ENCODE measurements at places on chromosomes 11 and 22.
A peak's percentile ranks its signal among the peaks of the same experiment; 100 is the strongest.

GRCh38 chr22:31497148-31497938 lies 1.0 kb downstream of the SFI1 start:
- H3K4me3 ChIP-seq: peak overlapping the region; percentile 80
- H3K27me3 ChIP-seq: no peaks in the 10 kb centered on the region
- peaks cover 9% of the 10 kb centered on the region for H3K36me3 ChIP-seq
- peaks cover 39% of the 10 kb centered on the region for H3K4me1 ChIP-seq
- DNase-seq: no peak
- H3K27ac ChIP-seq: no peak overlapping the region

DNA sequence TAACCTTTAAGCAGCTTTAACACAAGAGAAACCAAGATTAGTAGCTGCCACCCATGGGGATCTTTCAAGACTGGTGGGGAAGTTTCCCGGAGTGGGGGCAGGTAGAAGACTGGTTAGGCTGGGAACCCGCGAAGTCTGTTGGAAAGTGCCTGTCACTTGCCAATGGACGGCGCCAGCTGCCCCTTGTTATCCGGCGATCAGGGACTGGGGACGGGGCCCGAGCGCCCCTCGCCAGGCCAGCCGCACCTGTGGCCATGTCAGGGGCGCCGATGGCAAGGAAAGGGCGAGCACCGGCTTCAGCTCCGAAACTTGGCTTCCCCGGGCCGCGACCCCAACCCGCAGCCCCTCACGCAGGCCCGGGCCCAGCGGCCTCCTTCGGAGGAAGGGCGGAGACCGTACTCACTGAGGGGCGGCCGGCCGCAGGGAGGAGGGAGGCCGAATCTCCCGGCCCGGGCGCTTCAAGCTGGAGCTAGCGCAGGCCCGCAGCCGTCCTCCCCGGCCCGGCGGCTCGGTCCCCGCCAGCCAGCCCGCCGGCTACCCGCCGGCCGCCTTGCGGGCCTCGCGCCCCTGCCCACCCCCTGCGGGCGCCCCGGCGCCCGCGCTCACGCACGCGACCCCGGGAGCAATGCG lies 539 bp downstream of the EIF4ENIF1 start:
- peak overlapping the region; percentile 91 for H3K4me3 ChIP-seq
- peak; percentile 36 for DNase-seq

DNA sequence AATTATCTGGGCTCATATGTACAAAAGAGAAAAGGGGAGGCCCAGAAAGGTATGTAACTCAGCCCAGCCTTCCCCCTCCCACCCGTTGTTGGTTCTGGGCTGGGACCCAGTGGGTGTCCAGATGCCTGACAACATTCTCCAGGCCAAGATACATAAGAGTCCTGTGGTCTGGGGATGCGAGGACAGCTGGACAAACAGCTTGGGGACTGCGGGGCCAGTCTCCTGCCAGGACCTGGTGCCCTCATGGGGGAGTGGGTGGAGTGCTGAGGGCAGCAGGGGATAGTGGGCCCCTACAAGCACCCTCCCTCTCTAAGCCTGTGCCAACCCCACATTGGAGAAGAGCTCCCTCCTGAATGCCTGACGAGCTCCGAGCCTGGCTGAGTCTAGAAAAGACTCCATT lies 3.5 kb upstream of the SLC22A6 start:
- H3K27me3 ChIP-seq: no peaks in the 10 kb centered on the region
- DNase-seq: no peak
- H3K4me1 ChIP-seq: no peaks in the 10 kb centered on the region
- no peak overlapping the region for H3K27ac ChIP-seq

GRCh38 chr11:92753161-92753560 lies 216.3 kb upstream of the MTNR1B start:
- H3K27me3 ChIP-seq: peaks cover 5% of the 10 kb centered on the region
- no peak overlapping the region for H3K27ac ChIP-seq
- no peaks in the 10 kb centered on the region for H3K36me3 ChIP-seq
- H3K4me1 ChIP-seq: no peaks in the 10 kb centered on the region

- H3K36me3 ChIP-seq: peaks cover 65% of the 10 kb centered on the region
- no peaks in the 10 kb centered on the region for H3K27me3 ChIP-seq
- no peaks in the 10 kb centered on the region for H3K4me1 ChIP-seq
- DNase-seq: no peak
- no peak overlapping the region for H3K27ac ChIP-seq
Measured at GRCh38 chr11:11370255-11370961, 17.4 kb upstream of the CSNK2A3 start.

GRCh38 chr22:36430863-36431262 lies 43.1 kb upstream of the MYH9 start:
- H3K4me3 ChIP-seq: no peak overlapping the region
- H3K27me3 ChIP-seq: no peaks in the 10 kb centered on the region
- H3K36me3 ChIP-seq: no peaks in the 10 kb centered on the region
- DNase-seq: no peak

DNA sequence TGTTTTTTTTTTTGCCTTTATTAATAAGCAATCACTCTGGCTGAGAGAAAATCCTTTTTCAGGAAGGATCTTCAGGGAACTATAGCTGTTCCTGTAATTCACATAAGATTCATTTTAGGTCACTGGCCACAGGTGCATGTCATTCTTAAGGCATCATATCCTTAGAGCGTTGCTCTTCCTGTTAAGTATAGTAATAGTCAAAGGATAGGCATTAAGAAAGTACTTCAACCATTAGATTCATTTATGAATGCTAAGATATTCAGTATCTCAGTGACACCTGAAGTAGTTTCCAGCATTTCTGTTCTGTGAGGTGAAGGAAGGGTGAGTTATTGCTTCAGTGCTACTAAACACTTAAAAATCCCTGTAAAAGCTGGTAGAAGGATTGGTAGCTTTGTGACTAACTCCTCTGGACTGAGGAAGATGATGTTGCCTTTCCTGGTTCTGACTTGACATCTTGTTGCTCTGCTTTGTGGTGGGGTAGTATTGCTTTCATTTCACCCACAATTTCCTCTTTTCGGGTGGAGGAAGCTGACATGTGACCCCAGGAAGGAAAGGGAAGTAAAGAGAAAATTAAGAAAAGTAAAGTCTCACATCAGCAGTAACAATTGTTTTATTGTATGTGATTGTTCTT lies 34.7 kb downstream of the RNF169 start:
- peaks cover 37% of the 10 kb centered on the region for H3K4me1 ChIP-seq
- no peaks in the 10 kb centered on the region for H3K27me3 ChIP-seq
- DNase-seq: no peak
- H3K4me3 ChIP-seq: no peak overlapping the region

DNA sequence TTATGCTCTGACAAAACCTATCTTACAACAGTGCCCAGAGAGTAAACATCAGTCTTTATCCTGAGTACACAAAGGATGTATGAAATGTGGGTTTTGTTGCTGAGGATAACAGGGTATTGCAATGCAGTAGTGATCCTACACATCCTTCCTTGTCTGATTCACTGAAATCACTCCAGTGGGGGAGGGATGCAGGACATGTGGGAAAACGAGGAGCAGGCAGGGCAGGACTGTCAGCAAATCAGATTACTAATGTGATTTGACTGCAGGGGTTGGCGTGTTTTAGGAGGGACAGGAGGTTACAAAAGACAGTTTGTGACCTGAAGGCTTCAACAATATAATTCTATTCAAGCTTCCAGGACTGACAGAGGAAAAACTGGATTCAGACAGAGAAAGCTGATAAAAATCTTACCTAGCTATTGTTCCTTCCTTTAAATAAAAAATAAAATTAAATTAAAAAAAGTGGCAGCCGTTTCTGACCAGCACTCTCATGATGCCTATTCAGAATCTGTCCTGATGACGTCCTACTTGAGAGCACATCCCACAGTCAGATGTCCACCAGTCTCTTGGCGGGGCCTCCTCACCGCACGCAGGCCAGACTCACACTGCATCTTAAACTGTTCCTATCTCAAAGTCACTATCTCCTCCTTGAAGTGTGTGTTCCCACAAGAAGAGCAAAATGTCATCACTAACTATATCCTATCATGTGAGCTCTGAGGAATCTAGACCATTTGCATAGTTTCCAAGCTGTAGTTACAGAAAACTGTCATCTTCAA lies 50.6 kb upstream of the MN1 start:
- H3K4me1 ChIP-seq: peaks cover 48% of the 10 kb centered on the region
- H3K36me3 ChIP-seq: peaks cover 59% of the 10 kb centered on the region
- no peaks in the 10 kb centered on the region for H3K27me3 ChIP-seq
- DNase-seq: no peak

DNA sequence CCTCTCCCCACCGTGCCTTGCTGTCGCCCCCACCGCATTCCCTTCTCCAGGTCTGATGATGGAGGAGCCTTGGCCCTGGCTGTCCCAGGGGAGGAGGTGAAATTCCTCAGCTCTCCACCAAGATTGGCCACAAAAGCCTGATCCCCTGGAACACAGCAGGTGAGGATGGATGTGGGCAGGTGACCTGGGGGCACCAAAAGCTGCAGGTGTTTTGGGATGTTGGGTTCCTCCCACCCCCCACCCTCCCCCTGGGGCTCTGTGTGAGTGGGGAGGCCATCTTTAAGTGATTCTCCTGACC lies 639 bp downstream of the TRIOBP start:
- peaks cover 21% of the 10 kb centered on the region for H3K36me3 ChIP-seq
- DNase-seq: no peak
- peaks cover 18% of the 10 kb centered on the region for H3K4me1 ChIP-seq
- H3K27ac ChIP-seq: no peak overlapping the region

DNA sequence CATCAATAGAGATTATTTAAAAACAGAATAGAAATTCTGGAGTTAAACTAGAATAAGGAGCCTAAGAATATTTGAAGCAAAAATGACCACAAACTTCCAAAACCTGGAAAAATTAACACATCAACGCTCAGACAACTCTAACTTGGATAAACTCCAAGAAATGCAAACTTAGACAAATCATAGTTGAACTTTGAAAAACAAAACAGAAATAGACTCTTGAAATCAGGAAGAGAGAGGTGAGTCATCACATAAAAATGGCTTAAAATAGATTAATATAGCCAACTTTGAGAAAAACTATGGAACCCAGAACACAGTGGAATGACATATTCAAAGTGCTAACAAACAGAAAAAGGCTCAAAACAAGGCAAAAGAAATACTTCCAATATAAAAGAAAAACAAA lies 974.2 kb downstream of the JRKL start:
- H3K36me3 ChIP-seq: no peaks in the 10 kb centered on the region
- no peak for DNase-seq
- no peak overlapping the region for H3K27ac ChIP-seq
- H3K4me1 ChIP-seq: no peaks in the 10 kb centered on the region
- no peak overlapping the region for H3K4me3 ChIP-seq

- H3K27me3 ChIP-seq: no peaks in the 10 kb centered on the region
- peaks cover 17% of the 10 kb centered on the region for H3K4me1 ChIP-seq
- no peak overlapping the region for H3K4me3 ChIP-seq
- H3K27ac ChIP-seq: no peak overlapping the region
- peaks cover 70% of the 10 kb centered on the region for H3K36me3 ChIP-seq
Measured at GRCh38 chr11:126194121-126194543, 17.3 kb downstream of the RPUSD4 start.

DNA sequence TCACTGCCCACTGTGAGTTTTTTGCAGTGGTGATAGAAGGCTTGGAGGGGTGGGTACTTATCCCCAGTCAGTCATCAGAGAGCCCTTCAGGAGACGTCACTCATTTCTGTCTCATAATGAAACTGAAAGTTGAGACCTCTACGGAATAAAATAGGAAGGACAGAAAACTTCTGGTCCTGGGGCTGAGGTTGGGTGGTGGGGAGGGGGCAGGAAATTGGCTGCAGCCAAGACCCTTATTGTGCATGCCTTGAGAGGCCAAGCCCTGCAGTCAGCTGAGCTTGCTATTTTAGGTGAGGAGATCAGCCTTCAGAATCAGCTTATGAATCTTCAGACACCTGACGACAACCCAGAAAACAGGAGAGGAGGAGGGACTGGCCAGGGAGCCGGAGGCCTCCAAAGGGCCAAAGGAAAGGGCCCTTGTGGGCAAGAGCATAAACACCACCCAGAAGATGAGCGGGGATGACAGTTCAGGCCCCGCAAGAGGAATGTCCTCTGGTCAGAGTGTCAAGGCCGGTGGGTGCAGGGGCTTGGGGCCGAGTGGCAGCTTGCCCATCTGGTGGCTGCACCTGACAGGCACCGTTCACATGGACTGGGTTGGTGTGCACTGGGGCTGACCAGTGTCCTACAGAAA lies 17.9 kb upstream of the ADA2 start:
- peak overlapping the region; percentile 6 for H3K4me3 ChIP-seq
- no peaks in the 10 kb centered on the region for H3K36me3 ChIP-seq
- no peak for DNase-seq
- peaks cover 32% of the 10 kb centered on the region for H3K27me3 ChIP-seq

- H3K4me3 ChIP-seq: no peak overlapping the region
- no peak overlapping the region for H3K27ac ChIP-seq
- peaks cover 26% of the 10 kb centered on the region for H3K4me1 ChIP-seq
Measured at GRCh38 chr11:59197991-59198390, 14.7 kb downstream of the MPEG1 start.

GRCh38 chr22:20302438-20303228 lies 17.2 kb downstream of the DGCR6L start:
- H3K4me3 ChIP-seq: no peak overlapping the region
- DNase-seq: no peak
- no peak overlapping the region for H3K27ac ChIP-seq
- H3K36me3 ChIP-seq: no peaks in the 10 kb centered on the region
- peaks cover 37% of the 10 kb centered on the region for H3K27me3 ChIP-seq

GRCh38 chr11:97607291-97608000 lies 1217.6 kb downstream of the JRKL start:
- no peak for DNase-seq
- H3K27ac ChIP-seq: no peak overlapping the region
- no peaks in the 10 kb centered on the region for H3K4me1 ChIP-seq
- no peaks in the 10 kb centered on the region for H3K36me3 ChIP-seq
- H3K4me3 ChIP-seq: no peak overlapping the region
- H3K27me3 ChIP-seq: no peaks in the 10 kb centered on the region

DNA sequence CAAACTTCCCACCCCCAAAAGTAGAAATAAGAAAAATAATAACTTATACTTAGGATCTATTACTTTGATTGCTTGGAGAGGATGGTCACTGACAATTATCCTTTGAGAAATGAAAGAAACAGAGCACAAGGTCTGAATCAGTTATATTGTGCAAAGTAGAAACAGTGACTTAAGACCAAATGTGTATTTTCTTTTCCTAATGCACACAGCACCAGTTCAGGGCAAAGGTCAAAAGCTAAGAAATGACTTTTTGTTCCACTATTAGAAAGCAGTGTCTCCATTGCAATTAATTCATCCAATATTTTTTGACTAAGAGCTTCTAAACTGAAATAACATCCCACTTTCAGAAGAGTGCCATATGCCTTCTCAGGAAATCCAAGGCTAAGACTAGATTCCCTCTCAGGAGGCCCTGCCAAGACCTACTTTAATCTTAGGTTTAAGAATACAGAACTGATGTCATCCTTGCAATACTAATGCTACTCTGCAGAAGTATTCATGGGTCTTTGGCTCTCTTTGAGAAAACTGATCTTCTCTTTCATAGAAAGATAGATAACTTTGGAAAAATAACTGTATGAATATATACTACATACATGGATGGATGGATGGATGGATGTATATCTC lies 147.0 kb downstream of the APOL5 start:
- H3K4me1 ChIP-seq: peaks cover 93% of the 10 kb centered on the region
- H3K4me3 ChIP-seq: no peak overlapping the region
- H3K27ac ChIP-seq: no peak overlapping the region
- H3K27me3 ChIP-seq: no peaks in the 10 kb centered on the region
- no peaks in the 10 kb centered on the region for H3K36me3 ChIP-seq
